Activated T-cell treated with anti-CD3 and anti-CD28 coated beads, Interleukin-2, amount 50 U/mL, for 48 hours (primary cell): ENCODE measurements at places on chromosomes 1 and 21.

DNA sequence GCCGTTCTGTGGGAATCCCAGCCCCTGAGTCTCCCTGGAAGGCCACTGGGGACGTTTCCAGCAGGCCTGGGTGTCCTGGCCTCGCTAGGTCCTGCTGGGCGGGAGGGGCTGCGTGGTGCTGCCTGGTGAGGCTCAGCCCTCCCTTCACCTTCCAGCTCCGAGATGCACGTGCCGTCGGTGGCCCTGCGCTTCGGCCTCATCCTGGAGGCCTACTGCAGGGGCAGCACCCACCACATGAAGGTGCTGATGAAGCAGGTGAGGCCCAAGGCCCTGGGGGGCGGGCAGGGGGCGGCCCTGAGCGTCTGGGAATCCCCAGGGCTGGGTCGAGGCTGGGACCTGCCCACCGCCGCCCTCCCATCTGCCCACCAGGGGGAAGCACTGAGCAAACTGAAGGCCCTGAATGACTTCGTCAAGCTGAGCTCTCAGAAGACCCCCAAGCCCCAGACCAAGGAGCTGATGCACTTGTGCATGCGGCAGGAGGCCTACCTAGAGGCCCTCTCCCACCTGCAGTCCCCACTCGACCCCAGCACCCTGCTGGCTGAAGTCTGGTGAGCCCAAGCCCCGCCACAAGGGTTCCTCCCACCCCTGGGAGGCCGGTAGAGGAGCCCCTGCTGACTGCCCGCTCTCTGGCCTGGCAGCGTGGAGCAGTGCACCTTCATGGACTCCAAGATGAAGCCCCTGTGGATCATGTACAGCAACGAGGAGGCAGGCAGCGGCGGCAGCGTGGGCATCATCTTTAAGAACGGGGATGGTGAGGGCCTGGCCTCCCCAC, 70.3 kb downstream of the PIK3CD start:
- DNase-seq = peak; percentile 88

DNA sequence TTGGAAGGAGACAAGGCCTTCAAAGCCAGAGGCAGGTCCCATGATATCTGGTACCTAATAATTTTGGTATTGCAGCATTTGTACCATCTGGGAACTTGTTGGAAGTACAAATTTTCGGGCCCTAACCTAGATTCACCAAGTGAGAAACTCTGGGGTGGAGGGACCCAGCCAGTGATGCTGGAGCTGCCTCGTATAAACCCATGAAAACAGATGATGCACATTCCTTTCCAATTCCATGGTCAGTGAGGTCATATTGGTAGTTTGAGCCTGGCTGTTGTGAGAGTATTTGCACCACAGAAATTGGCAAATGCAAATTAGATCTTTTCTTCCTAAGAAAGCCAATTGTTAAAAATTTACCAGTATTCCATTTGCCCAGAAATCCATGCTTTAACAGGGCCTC, 269.6 kb upstream of the PLXNA2 start:
- DNase-seq = no peak

GRCh38 chr1:87151500-87152421, 176.9 kb upstream of the LMO4 start:
- peak; percentile 65 for DNase-seq

DNA sequence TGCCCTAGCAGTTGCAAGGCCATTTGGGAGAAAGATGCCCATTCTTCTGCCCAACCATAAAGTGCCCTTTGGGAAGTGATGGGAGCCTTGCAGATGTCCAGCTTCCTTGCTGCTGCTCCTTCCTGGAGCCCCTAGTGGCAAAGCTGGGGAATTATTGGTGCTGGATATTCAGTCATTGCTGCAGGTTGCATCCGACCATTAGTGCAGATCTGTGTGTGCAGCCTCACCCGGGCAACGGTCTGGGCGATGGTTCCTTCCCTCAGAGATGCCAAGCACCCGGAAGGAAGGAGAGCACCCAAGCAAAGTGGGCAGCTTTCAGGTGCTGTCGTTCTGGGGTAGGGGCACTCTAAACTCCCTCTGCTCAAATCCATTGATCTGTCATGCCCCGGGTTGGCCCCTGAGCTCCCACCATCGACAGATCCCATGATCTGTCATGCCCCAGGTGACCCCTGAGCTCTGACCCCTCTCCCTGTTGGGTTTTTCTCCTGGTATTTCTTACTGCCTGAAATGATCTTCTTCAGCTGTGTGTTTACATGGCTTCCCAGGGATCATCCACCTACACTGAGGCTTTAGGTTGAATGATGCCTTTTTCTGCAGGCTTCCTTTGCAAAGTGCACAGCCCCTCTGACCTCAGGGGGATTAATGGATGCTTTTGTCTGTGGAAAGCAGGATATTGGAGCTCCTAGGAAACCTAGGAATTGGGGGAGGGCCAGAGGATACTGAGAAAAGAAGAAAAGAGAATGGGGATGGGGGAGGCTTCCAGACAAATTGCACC, 467.5 kb downstream of the PTPRU start:
- no peak for DNase-seq

DNA sequence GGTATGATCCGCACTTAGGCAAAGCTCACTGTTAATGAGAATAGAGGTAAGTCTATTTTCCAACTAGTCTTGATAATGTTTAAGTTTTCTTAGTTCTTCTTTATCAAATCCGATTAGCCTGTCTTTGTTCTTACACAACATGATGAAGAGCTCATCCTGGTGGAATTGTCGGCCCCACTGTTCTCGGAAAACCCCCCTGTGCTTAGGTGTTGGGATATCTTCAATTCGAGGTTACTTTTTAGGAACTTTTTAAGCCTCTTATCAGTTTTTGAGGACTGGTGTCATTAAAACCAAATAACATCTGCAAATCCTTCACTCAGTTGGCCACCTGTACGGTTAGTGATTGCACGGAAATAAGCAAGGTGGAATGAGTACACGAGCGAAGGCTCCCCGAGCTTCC, 60.7 kb upstream of the KIF26B start:
- DNase-seq = no peak

DNA sequence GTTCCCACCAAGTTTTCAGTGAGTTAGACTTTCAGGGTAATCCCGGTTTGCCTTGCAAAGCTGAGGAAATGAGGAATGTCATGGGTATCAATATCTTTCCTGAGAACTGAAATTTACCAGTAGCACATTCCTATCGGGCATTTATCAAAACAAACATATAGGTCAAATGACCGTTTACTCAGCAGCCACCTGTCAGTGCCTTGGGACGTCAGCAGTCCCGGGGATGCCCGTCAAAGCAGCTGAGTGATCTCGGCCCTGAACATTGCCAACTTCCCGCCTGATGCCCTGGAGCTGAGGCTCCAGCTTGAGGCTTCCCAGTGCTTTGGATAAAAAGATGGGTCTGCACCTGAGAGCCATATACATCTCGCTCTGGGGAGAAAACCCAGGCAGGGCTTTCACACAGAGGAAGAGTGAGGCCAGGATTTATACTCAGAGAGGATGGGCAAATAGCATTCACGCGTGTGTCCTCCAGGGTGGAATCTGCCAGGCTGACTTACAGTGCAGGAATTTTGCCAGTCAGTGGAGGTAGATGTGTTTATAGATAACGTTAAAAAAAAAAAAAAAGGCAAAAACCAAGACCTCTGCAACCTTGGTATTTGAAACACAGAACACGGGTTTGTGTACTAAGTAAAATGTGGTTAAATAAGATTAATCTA, 435.7 kb upstream of the VAMP3 start:
- no peak for DNase-seq

GRCh38 chr1:15949453-15950245, 26.3 kb downstream of the ZBTB17 start:
- peak; percentile 94 for DNase-seq

- DNase-seq = no peak
Observed at GRCh38 chr1:75542818-75543570, 67.9 kb downstream of the SLC44A5 start.

DNA sequence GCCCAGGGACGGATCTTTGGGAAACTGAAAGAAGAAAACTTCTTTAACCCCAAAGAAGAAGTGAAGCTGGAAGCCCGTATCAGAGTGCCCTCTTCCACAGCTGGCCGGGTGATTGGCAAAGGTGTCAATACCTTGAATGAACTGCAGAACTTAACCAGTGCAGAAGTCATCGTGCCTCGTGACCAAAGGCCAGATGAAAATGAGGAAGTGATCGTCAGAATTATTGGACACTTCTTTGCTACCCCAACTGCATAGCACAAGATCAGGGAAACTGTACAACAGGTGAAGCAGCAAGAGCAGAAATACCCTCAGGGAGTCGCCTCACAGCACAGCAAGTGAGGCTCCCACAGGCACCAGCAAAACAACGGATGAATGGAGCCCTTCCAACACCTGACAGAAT, 114.0 kb downstream of the NBPF12 start:
- no peak for DNase-seq

GRCh38 chr1:188670837-188671236, 1806.8 kb downstream of the BRINP3 start:
- no peak for DNase-seq

DNA sequence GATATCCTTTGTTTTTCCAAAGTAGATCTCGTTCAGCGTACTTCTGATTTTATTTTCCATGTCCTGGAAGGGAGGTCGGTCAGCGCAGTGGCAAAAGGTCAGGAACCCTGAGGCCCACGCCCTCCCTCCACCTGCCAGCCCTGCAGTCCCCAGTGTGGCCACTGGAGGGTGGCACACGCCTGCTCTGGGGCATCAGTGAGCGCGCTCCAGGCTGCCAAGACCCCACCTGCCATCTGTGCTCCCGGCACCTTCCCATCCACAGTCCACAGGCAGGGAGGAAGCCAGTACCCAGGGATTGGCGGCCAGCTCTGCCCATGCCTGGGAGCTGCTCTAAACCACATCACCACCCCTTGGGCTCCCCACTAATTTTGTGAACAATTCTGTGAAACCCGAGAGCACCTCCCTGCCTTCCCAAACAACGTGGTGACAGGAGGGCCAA, 32.3 kb downstream of the SLC66A1 start:
- peak; percentile 70 for DNase-seq

DNA sequence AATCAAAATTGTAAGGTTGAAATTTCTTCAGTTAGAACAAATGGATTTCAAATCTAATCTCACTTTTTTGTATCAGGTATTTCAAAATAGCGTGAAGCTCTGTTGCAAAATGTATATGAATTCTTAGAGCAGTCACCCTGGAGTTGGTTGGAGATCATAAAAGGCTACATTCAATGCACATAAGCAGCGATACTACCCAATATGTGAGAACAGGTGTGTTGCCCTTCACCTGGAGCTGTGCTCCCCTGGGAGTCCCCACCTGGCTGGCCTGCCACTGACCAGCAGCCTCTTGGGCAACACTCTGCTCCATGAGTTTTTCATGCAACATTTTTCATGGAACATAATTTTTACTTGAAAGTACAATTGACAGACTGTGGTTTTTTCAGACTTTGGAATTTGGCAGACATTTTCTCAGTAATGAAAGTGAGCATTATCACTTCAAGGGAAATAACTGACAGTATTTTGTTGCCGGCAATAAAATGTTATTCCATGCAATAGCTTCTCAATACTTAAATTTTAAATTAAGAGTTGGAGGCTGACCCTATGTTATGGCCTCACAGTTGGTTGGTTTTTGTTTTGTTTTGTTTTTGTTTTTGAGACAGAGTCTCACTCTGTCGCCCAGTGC, 95.1 kb downstream of the ST3GAL3 start:
- no peak for DNase-seq

DNA sequence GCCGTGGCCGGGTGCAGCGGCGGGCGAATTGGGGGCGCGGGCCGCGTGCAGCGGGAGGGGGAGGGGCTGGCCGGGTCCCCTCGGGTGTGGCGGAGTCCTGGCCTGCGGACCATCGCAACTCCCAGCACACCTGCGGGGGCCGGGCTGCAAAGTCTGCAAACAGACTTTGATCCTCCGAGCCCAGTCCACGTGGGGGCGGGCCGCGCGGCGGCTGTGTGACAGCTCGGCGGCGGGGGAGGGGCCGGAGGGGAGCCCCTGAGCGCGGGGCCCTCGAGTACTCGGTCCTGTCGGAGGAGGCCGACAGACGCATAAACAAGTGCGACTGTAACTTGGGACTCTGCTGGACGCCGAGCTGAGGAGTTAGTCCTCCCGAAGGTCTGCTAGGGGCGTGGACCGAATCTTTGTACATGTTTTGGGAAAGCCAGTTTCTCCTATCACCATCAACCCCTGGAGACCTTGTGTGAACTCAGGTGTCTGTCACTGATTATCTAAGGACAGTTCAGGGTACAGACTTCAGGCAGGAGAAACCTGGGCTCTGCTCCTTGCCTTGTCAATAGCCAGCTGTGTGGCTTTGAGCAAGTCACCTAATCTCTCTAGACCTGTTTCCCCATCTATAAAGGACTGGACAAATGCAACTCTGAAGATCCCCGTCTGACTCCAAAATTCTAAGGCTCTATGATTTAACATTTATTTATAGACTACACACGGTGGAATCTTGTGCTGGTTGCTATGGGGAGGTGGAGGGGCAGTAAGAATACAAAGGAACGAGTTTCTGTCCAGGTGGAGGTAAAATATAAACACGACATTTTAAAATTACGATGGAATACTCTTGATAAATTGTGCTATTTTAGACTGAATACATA, 710 bp upstream of the SLC30A1 start:
- DNase-seq = no peak

- no peak for DNase-seq
Observed at GRCh38 chr1:31745946-31746670, 18.0 kb downstream of the ADGRB2 start.

- DNase-seq = no peak
Observed at GRCh38 chr1:208967334-208967733, 616.2 kb upstream of the CAMK1G start.

GRCh38 chr1:243475966-243476365, 220.1 kb downstream of the SDCCAG8 start:
- no peak for DNase-seq

DNA sequence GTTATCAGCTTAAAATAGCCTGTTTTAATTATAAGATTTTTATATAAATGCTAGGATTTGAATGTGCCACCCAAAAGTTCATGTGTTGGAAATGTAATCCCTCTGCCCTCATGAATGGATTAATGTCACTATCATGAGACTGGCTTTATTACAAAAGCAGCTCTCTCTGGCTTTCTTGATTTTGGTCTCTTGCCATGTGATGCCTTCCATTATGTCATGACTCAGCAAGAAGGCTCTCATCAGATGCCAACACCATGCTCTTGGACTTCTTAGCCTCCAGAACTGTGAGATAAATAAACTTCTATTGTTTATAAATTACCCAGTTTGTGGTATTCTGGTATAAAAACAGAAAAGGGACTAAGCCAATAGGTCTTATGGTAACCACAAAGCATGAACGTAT, 6.9 kb upstream of the PRSS38 start:
- no peak for DNase-seq

DNA sequence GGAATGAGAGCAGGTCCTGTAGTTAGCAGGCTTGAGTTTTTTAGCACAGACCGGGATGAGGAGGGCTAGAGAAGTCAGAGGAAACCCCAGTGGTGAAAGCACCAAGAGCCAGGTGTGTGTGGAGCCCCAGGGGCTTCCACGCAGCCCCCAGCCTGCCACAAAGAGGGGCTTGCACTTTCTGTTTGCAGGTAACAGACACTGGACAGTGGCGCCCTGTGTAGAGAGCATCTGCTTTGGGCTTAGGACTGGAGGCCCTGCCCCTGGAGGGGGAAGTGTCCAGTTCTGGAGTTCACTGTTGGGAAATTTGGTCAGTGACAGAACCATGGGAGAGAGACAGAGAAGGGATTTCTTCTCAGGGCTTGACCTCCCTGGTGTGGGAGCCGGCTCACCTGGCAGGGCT, 19.5 kb downstream of the AGT start:
- no peak for DNase-seq
